GM23338 (cell line): ENCODE measurements at places on chromosomes 1 and 21. TPM values are rescaled to one million over a fixed set of nuclear protein-coding genes. Genes with fewer than 3 reads are reported as not detected.
A peak's percentile ranks its signal among the peaks of the same experiment; 100 is the strongest.

The UBE2U gene
- polyA plus RNA-seq = not detected in 2 replicates

The DCST2 gene
- polyA plus RNA-seq = 0.28 and 0.78 TPM in 2 replicates

The TRIM67 gene
- polyA plus RNA-seq = not detected in 2 replicates

The BTBD8 gene
- polyA plus RNA-seq = 2.9 and 3.0 TPM in 2 replicates

The ERG gene
- 0.44 and 0.47 TPM in 2 replicates for polyA plus RNA-seq

The PADI2 gene
- polyA plus RNA-seq = 1.7 TPM in 2 replicates

The CFAP410 gene
- 11.0 and 15.4 TPM in 2 replicates for polyA plus RNA-seq

The CLCNKB gene
- 1.6 and 1.9 TPM in 2 replicates for polyA plus RNA-seq

The HIVEP3 gene
- polyA plus RNA-seq = 0.24 and 0.30 TPM in 2 replicates

The PFKFB2 gene
- polyA plus RNA-seq = 3.8 and 4.9 TPM in 2 replicates

The PDE4B gene
- 13.9 and 14.0 TPM in 2 replicates for polyA plus RNA-seq

The GRIK3 gene
- polyA plus RNA-seq = 0.23 and 0.31 TPM in 2 replicates

The TMEM82 gene
- polyA plus RNA-seq = 0.42 TPM in 1 of 2 replicates, not detected in the other

DNA sequence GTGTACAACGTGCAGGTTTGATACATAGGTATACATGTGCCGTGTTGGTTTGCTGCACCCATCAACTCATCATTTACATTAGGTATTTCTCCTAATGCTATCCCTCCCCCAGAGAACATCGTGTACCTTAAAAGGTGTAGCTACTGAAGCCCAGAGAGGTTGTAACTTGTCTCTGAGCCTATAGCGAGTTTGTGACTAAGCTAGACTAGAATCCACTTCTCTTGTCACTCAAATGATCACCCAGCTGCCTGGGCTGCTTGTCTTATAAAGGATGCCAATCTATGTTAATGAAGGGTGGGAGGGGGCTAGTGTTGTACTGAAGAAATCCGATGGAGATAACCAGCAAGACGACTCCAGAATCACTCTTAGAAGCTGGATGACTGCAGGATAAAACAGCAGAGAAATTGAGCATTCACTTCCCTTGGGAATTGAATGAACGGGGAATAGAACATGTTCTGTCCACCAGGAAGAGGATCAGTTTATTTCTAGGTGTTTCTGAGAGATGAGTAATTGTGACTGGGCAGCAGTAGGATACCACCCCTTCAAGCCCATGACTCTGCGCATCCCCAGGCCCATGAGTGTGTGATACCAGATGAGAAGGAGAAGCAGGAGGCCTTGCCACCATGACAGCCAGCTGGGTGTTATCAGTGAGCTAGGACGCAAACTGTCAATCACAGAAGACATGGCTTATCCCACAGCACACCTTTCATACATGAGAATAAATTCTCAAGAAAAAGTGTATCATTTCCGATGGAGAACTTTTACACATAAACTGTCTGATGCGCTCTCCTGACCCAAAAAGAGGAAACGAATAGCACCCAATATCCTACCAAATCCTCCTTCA, 390.4 kb downstream of the NTNG1 start:
- DNase-seq = no peak

DNA sequence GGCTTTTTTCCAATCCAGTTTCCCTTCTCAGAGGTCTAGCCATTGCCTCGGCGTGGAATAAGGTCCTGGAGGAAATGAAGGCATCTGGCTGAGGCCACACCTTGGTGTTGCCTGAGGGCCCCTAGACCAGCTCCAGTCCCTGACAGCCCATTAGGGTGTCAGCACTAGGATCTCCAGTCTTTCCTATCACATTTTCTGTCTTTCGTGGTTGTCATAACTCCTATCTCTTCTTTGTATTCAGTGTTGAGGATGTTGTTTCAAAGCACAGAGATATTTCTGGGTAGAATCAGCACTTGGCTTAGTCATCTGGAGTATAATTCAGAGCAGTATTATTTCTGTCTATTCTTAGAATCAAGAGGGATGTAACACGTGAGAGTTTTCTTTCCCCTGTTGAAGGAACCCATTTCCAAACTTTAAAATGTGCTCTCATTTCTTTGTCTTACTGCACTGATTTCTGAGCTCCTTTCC, 844.3 kb downstream of the KCNT2 start:
- no peak for DNase-seq

DNA sequence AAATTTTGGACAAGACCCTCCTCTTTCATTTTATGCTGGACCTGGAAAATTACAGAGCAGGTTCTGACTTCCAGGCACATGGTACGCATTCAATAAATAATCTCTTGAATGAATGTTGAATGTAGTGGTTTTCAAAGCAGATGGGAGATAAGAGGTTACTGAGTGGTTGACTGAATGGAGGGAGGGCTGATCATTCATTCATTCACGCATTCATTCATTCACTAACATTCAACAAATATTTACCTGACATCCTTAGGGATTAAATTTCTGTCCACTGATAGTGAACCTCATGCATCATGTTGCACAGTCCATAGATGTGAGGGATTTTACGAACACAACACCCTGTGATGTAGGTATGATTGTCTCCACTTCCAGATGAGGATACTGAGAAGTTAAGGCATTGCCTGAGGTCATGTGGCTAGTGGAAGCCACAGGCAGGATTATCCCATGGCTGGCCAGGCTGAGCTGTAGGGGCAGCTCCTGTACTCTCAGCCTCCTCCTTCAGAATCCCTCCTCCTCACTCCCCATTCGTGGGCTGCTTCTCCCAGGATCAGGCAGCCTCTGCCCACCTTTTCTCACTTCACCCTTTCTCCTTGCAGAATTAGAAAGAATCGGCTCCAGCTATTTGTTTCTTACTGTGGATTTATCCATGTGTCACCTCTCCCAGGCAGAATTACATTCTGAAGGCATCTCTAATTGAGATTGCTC, 48.4 kb upstream of the ATP5PO start:
- DNase-seq = no peak

- DNase-seq = no peak
These were observed 73.9 kb downstream of the PLXNA2 start for GRCh38 chr1:208170252-208170651.

GRCh38 chr1:99269321-99269720, 5.0 kb downstream of the PLPPR4 start:
- no peak for DNase-seq

DNA sequence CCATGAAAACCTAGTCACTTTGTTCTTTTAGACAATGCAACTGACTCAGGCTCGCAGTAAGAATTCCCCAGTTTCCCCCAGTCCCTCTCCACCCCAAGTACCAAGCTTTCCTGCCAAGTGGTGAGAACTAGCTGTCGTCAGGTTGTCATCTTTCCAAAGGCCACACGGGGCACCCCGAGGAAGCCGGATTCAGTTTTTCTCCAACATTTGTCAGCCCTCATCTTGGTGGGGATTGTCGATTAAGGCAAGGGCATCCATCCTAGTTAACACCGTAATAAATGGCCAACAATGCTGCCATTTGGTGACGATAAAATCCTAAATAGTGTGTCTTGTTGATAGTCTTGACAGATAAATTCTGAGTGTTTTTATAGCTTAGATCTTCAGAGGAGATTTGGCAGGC, 55.9 kb upstream of the PROX1 start:
- DNase-seq = peak; percentile 78

DNA sequence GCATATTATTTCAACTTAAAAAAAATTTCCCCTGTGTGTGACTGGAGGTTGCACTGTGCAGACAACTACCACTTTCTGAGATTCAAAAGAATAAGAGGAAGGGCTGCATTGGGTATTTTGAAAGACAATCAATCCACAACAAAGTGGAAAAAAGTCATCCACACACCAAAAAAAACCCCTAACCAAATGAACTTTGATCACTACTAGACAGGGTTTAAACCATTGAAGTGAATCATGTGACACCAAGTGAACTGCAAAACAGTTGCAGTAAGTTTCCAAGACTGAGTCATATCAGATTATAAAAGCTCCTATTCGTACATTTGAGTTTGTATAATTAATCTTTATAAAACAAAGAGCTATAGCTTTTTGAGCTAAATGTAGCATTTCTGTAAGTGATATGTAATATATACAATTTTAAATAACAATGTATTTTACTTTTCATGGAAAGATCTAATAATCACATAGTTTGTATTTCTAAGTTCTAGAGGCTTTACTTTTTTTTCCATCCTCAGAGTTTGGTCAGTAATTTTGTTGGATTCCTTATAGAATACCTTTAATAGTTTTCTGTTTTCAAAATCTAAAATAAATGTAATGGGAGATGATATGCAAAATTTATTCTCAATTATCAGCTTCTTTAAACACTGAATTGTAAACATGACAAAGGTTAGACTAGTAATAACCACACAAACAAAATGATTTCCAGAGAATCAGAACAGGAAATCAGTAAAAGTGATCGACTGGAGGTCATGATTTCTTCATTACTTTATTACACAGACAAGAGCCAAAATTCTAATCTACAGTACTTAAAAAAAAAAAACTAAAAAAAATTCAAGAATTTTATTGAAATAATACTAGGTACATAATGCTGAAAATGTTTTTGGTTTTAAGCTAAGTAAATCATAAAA, 50.5 kb upstream of the GFI1 start:
- DNase-seq = no peak

- DNase-seq = no peak
These were observed 17.7 kb downstream of the COL6A2 start for GRCh38 chr21:46115441-46116188.

GRCh38 chr1:200971428-200971903, 52.0 kb downstream of the KIF21B start:
- no peak for DNase-seq
